Fibroblast of skin of back (primary cell): ENCODE measurements at places on chromosomes 4 and X.
A peak's percentile ranks its signal among the peaks of the same experiment; 100 is the strongest.

GRCh38 chr4:177287255-177287654 is 22.4 kb upstream of the NEIL3 start:
- no peak for DNase-seq

DNA sequence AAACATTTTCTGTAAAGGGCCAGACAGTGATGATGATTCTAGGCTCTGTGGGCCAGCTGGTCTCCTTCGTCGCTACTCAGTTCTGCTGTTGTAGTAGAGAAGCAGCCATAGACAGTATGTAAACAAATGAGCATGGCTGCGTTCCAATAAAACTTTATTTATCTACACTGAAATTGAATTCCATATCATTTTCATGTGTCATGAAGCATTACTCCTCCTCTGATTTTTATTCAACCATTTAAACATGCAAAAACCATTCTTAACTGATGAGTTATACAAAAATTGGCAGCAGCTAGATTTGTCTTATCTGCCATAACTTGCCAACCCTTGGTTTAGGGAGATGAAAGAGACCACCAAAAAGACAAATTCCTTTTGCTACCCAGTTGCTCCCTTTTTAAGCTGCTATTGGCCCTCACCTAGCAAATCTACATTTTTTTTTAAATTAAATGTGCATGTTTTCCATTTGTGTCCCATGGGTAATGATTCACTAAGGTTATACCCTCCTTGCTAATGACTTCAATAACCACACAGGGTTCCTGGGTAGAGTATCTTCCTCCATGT is 309.9 kb downstream of the DHX15 start:
- peak; percentile 83 for DNase-seq

DNA sequence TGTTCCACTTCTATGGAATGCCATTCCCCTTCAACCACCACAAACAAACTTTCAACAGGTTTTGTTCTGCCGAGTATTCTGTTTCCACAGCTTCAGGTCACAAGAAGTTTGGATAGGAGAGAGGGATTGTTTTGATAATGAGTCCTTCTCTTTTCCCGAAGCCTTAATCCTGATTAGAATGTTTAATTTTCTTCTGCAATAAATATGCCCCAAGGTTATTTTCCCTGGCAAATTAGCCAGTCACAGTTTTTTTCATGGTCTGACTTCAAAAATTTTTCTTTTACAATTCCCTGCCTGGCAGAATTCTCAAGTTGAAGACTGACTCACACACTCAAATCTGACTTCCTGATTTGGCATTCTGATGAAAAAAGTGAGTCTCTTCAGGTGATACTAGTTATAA is 33.1 kb upstream of the EDNRA start:
- DNase-seq = peak; percentile 65

GRCh38 chr4:145936142-145936996 is 2.3 kb downstream of the ZNF827 start:
- peak; percentile 77 for DNase-seq

GRCh38 chr4:148061795-148062194 is 329.9 kb downstream of the ARHGAP10 start:
- no peak for DNase-seq

DNA sequence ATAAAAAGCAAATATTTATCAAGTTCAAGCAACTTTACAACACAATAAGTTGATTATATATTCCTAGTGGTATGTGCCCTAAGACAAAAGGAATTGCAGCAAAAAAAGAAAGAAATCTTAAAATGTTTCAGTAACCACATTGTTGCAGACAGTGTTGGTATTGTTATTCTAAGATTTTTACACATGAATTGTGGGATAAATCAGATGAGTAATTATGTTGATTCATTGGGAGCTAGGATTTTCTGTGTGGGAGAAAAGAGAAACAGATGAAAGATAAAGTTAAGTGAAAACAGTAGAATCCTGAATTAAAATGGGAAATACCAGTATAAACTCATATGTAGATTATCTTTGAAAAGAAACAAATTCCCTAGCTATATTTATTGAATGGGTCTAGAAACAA is 362.4 kb downstream of the PPP3CA start:
- peak; percentile 92 for DNase-seq

GRCh38 chr4:7279902-7280301 is 87.6 kb downstream of the SORCS2 start:
- DNase-seq = peak; percentile 37

GRCh38 chrX:103919270-103919637 is 43.2 kb upstream of the TMSB15B start:
- peak; percentile 51 for DNase-seq

- DNase-seq = no peak
Measured at GRCh38 chr4:111209706-111210105, 586.8 kb upstream of the PITX2 start.

DNA sequence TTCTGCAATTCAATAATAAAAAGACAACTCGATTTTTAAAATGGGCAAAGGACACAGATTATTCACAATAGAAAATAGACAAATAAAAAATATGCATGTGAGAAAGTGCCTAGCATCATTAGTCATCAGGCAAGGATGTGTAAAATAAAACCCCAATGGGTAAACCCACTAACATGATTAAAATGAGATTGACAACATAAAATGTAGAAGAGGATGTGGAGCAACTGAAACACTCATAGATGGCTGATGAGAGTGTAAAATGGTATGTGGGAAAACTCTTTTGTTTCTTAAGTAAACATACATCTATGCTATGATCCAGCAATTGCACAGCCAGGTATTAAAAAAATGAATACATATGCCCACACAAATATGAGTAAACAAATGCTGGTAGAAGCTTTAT is 177.6 kb downstream of the IQCM start:
- peak; percentile 74 for DNase-seq

GRCh38 chr4:89492581-89493071 is 185.0 kb upstream of the GPRIN3 start:
- DNase-seq = peak; percentile 49

GRCh38 chrX:46707274-46707965 is 51.5 kb downstream of the SLC9A7 start:
- DNase-seq = no peak

GRCh38 chr4:189769131-189769530 is 171.5 kb upstream of the FRG1 start:
- no peak for DNase-seq

- no peak for DNase-seq
Measured at GRCh38 chrX:55714161-55714560, 3.4 kb upstream of the RRAGB start.

- no peak for DNase-seq
Measured at GRCh38 chr4:159117968-159118367, 15.1 kb downstream of the RAPGEF2 start.

DNA sequence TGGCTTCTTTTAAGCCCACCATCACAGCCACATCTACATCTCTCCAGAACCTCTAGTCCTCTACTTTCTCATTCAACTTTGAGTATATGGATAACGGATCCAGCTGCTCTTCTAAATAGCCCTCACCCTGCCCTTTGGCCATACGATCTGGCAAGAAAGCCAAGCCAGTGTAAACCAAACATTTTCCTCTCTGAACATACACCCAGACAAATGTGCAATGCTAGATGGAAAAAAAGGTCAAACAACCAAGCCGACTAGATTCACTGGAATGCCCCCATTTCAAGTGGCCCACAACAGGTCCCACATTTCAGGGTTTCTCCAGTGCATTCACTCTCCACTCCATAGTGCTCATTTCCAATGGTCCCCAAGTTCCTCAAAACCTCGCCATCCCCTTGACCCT is 24.0 kb downstream of the USP46 start:
- DNase-seq = no peak

DNA sequence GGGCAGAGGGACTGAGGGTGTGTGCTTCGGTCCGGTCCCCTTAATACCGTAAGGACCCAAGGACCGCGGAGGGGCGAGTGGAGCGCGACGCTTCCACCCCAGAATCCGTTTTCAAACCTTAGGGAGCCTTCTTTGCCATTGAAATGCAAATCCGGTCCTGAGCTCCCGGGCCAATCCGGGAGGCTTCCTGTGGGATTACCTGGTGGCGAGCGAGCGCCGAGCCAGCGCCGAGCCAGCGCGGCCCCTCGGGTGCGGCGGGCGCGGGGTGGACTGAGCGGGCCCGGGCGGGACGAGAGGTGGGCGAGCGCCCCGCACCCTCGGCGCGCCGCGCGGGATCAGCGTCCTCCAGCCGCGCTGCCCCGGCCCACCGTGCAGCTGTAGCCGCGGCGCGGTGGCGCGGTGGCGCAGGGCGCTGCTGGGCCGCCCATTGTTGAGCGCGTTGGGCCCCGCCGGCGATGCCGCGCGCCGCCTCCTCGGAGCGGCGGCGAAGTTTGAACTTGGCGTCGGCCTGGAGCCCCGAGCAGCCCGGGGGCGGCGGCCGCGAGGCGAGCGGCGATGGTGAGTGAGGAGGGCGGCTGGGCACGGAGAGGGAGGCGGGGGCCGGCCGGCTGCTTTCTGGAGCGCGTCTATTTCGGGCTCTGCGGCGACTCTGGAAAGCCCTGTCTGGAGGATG is 208.7 kb downstream of the SOWAHB start:
- DNase-seq = peak; percentile 54

GRCh38 chr4:126924237-126924636 is 708.5 kb upstream of the INTU start:
- DNase-seq = no peak

GRCh38 chr4:74038086-74038424 is 434 bp downstream of the CXCL3 start:
- no peak for DNase-seq

GRCh38 chrX:38220024-38220414 is 652 bp downstream of the SRPX start:
- peak; percentile 77 for DNase-seq

DNA sequence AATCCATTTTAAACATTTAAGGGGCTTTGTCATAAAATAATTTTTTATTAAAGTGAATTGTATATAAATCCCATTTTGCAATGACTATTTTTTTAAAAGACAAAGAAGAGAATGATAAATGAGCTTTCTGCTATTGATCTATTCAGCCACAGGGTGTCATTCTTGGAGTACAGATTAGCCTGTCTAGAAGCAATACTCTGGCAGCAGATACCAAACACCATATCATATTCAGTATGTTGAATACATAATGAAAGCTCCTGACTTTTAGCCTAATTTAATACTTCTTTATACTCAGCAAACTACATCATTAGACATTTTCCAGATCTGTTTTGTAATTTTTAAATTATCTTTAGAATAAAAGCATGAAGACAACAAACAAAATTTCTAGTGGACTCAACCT is 496.3 kb downstream of the PDGFC start:
- peak; percentile 74 for DNase-seq

DNA sequence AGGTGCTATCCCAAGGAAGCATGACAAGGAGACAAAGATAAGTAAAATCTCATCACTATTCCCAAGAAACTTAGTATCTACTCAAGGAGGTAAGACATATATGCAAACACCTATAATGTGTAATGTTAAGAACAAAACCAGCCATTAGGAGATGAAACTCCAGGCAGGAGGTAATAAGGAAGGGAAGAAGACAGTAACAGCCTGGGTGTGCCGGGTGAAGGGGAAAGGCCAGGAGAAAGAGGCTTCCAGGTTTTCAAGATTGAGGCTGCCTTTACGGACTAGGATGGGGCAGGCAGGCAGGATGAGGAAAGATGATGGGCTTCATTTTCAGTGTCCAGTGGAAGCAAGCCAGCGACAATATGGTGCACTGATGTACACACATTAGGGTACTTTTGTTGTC is 62.5 kb downstream of the LEF1 start:
- DNase-seq = no peak

GRCh38 chr4:16439768-16440167 is 213.5 kb upstream of the TAPT1 start:
- no peak for DNase-seq

DNA sequence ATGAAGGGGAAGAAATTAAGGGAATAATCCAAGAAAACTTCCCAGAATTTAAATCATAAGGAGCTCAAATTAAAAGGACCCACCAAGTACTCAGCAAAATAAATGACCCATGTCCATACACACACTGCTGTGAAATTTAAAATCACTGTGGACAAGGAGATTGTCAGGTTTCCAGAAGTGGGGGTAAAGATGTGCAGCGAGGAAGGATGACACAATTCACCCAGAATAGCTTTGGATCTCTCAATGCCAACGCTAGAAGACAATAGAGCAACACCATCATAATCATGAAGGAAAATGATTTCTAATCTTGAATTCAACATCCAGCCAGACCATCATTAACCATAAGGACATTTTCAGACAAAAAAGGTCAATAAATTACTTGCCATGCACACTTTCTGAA is 65.7 kb downstream of the CASK start:
- DNase-seq = no peak

DNA sequence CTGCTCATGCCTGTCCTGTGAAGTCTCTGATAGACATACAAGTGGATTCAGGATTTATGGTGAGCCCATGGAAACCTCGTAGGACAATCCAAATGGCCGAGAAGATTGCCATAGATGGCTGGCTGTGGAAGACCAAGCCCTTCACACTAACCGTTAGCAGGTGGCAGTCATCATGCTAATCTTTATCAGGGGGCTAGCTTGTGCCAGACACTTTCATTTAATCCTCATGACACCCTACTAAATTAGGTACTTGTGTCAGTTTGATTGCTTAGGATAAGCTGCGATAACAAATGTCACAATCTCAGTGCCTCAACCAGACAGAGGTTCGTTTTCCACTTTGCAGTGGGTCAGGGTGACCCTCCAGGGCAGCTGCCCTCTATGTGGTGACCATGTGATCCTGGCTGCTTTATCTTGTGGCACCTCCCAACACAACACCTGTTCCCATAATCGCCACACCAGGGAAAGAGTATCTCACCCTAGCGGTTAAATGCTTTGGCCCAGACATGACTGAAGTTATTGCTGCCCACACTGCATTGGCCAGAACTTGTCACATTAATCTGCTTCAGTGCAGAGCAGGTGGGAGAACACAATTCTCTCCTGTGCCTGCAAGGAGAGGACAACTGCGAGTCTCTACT is 60.8 kb downstream of the REPS2 start:
- DNase-seq = no peak

DNA sequence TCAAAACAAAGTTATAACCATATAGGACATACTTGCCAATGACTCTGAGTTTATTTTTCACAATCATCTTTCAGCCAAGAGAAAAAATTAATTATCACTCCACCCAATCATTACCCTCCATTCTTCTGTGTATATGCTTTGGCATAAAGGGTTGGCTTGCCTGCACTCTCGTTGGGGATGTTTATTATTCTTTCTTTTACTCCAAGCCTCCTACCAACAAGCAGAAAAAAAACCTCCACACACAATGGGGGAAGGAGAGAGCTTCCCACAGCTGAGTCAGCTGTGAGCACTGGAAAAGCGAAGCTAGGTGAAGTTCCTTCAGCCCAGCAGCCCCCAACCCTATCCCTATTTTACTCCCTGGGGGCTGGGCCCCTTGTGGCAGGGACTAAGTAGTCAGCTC is 1.5 kb downstream of the OPHN1 start:
- peak; percentile 18 for DNase-seq

- DNase-seq = no peak
Measured at GRCh38 chr4:80035336-80035735, 37.7 kb downstream of the ANTXR2 start.
